GOT3 (cell line): ENCODE measurements at places on chromosomes 1 and 21.

GRCh38 chr1:16253332-16253922 lies 16.4 kb upstream of the CPLANE2 start:
- no peak for DNase-seq

DNA sequence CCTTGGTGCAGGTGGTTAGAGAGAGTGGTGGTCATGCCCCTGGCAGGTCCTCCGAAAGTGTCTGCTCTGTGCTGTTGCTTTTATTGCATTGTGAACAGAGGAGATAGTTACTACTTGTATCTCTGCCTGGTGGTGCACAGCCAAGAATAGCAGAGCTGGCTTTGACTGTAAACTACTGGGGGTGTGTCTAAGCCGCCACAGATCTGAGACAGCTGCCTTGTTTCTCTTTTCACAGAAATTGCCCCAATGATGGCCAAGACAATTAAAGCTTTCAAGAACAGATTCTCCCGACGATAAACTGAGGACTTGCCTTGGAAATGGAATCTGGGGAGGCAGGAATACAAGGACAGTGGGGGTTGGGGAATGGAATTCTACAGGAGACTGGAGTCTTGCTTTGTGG lies 16.0 kb downstream of the ELOA start:
- DNase-seq, result no peak

GRCh38 chr1:48049823-48050535 lies 52.8 kb upstream of the TRABD2B start:
- no peak for DNase-seq

- DNase-seq, result no peak
Observed at GRCh38 chr1:213742992-213743391, 244.8 kb upstream of the PROX1 start.

DNA sequence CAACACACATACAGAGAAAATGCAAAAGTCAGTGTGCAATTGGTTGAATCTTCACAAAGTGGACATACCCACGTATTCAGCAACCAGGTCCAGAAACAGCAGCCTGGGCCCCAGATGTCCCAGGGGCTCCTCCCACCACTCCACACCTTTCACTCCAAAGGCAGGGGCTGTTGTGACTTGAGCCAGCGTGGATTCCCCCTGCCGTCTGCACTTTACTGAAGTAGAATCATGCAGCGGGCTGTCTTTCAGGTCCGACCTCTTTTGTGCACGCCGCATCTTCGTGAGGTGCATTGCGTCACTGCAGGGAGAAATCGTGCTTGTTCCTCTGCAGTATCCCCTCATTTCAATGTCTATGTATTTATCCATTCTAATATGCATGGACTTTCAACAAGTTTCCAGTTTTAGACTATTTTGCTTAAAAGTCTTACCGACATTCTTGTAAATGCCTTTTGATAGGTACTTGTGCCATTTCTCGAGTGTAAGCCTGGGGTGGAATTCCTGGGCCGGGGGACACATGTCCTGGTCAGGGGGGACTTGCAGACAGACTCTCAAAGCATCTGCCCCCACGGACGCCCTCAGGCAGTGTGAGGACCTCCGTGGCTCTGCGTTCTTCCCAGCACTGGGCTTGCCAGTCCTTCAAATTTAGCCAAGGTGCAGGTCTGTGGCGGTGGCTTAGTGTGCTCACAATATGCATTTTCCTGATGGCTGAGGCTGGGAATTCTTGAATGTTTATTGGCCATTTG lies 29.3 kb upstream of the ACTRT2 start:
- no peak for DNase-seq

GRCh38 chr1:89943846-89944781 lies 50.8 kb upstream of the ZNF326 start:
- DNase-seq, result no peak

GRCh38 chr1:168097921-168098528 lies 38.7 kb downstream of the GPR161 start:
- no peak for DNase-seq

DNA sequence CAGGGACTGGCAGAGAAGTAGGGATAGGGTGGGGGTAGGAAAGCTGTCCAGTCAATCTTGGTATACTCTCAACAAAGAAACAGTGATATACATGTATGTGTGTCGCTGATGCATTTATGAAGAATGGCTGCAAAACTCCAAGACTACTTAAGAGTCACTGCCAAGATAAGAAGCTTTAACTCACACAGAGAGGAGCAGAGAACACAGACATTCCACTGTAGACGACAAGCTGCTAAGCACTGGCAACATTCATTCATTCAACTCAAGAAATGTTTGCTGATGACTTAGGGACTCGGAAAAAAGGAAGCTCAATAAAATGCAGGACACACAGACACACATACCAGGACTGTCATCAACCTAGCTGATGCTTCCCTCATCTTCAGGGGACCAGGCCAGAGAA lies 5.5 kb downstream of the CTNNBIP1 start:
- DNase-seq, result no peak

GRCh38 chr21:17607684-17608083 lies 5.0 kb downstream of the BTG3 start:
- DNase-seq, result no peak

GRCh38 chr1:162578936-162579335 lies 17.4 kb downstream of the UAP1 start:
- DNase-seq, result no peak

DNA sequence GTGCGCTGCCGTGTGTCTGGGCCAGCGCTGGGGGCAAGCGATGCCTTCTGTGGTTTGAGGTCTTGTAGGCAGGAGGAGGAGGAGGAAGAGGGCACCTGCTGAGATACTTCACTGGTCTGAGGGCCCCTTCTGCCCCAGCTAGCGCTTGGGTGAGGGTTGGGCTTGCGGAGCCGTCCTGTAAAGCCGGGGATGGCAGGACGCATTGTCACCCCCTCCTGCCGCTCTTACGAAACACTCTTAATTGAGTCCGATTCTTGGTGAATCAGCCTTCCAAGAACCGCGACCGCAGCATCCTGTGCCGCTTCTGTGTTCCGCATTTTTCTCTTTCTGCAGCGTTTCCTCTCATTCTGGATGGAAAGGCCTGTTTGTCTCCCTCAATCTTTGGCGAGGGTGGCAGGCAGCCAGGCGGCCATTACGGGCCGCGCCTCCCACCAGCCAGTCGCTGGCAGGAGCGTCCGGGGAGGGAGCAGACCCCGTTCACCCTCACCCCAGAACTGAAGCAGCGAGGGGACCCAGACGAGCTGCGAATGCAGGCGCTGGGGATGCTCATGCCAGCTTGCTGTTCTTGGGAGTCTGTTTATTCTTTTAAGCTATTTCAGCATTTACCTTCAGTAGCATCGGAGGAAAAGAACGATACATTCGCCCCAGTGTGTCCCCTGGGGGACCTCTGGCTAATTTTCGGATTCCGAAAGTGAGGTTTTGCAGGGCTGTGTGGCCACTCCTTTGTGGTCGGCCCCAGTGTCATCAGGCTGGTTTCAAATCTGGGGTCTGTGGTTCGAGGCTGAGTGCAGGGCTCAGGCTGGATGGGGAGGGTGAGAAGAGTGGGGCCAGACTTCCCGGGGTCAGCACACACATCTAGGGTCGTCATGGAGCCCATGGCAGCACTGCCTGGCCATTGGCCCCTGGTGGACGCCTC lies 62.7 kb downstream of the SKI start:
- DNase-seq, result peak; percentile 54

DNA sequence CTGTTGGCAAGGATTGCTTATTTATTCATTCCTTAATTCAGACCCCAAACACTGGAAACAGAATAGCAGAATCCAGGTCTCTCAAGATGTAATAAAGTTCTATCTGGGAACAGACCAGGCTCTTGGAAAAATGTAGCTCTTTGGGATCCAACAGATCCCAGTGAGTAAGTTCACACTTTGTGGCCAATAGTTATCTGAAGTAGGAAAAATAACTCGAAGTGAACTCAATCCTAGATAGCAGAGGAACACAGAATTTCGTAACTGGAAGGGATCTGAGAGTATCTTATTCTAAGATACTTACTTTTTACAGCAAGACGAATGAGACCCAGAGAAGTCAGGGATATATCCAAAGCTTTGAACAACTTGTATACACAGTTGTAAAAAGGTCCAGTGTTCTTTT lies 150.7 kb upstream of the CD34 start:
- DNase-seq, result no peak

- DNase-seq, result peak; percentile 37
Observed at GRCh38 chr1:16076865-16077238, 3.4 kb upstream of the FAM131C start.

- no peak for DNase-seq
Observed at GRCh38 chr1:174966008-174966572, 33.7 kb upstream of the CACYBP start.

DNA sequence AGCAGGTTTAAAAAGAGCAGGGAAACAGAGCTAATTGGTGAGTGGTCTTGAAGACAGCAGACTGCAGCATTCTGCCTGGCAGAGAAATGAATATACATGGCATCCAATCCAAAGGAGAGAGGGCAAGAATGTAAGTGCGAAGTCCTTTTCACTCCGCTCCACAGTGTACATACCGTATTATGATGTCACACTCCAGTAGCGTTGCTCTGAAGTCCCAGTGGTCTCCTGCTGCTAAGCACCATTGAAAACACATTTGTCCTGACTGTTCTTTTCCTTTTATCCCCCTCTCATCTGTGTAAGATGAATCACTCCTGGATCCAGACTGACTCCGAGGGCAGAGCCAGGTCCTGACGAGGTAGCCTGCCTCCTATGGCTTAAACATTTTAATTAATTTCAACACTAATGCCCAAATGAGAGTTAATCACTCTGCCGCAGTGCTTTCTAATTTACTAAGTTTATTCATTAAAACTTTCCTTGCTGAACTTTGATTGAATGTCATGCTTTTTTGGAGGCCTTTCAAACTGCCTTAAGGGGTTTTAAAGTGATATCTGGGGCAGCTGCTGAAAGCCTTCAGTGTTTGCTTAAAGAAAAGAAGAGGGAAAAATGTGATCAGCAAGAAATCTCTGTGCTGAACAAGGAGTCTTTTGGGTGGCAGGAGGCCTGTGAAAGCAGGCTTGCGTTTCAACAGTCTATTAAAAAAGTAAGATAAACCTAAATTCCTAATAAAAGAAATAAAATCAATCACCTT lies 227.2 kb downstream of the ATG4C start:
- no peak for DNase-seq

DNA sequence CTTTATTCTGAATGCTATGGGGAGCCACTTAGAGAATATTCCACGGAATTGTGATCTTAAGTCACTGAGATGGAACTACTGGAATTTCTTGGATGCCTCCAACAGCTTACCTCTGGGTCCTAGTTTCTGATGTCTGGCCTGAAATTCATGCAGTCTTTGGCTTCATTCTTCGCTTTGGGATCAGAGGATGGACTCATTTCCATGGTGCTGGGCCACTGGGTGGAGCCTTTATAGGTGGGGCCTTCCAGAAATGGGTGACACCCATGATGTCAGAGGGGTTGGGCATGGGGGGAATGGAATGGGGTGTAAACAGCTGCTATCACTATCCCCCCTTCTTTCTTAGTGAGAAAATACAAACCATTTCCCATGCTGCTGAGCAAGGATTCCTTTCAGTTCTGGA lies 73.7 kb upstream of the FGGY start:
- no peak for DNase-seq

- DNase-seq, result no peak
Observed at GRCh38 chr1:168875831-168876230, 146.8 kb upstream of the DPT start.

- DNase-seq, result no peak
Observed at GRCh38 chr1:197399755-197400521, 131.9 kb downstream of the CRB1 start.

DNA sequence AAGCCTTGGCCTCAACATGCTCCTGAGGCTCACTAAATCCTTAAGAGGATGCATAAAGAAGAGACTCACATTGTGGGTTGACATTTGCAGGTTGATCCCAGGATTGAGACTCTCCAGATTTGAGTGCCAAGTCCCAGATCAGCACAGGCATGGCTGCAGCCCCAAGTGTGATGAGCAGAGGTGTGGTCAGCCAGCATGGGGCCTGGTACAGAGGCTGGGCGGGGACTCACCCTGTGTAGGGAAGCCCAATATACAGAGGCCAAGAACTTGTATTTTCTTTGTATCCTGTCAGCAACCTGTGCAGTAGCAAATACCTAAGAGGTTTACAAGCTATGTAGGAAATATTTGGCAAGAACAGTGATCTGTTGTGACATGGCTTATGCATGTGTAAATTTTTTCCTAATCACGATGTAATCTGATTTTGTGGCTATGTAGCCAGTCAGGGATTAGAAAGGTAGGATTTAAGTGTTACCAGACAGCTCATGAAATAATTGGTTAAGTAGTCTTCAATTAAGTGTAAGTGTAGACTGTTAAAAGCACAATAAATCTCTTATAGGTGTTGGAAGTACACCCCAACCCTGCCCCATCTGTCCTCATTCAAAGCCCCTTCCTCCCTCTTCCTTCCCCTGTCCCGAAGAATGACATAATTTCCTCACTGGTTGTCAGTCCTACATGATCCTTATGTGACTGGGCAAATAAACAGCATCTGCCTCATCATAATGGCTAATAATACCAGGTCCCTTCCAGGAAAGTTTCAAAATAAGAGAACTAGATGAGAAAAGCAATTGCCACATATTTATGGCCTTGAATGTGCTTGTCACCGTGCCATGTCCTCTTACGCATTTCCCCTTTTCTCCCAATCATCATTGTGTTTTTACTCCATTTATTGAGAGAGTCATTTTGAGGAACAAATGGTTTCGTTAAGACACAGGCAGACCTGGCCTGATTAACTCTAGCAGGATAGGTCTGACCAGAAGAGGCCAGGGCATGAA lies 120.9 kb downstream of the HLX start:
- DNase-seq, result no peak
